Activated T-helper 17 cell treated with anti-CD3 and anti-CD28 coated beads, Interleukin-2, amount 50 U/mL, for 72 hours (primary cell): ENCODE measurements at places on chromosomes 2 and 18. TPM values are rescaled to one million over a fixed set of nuclear protein-coding genes. Genes with fewer than 3 reads are reported as not detected.

GRCh38 chr2:217260441-217261115, 400.7 kb upstream of the TNP1 start:
- ATAC-seq: no peak
- no peaks in the 10 kb centered on the region for H3K36me3 ChIP-seq
- H3K4me3 ChIP-seq: no peak overlapping the region
- H3K4me1 ChIP-seq: no peaks in the 10 kb centered on the region
- H3K27me3 ChIP-seq: peaks cover 10% of the 10 kb centered on the region

DNA sequence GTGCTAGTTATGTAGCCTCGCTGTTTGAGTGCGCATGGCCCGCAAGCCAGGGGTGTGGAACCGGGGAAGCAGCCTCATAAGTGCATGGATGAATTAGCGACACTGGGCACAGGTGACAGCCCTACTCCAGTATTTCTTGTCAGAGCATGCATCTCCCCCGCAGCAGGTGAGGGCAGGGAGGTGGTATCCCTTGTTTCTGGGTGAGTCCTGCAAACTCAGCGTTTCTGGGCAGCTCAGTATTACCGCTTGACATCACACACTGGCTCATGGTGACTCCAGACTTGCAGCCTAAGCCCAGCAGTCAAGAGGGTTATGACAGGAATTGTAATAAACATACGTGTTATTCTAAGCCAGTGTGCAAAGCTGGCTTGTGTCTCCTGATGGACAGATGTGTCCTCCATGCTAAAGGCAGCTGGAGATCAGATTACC, 2.5 kb downstream of the CABLES1 start:
- H3K4me1 ChIP-seq: no peaks in the 10 kb centered on the region
- peaks cover 26% of the 10 kb centered on the region for H3K27me3 ChIP-seq
- H3K4me3 ChIP-seq: peak overlapping the region; percentile 66
- peaks cover 10% of the 10 kb centered on the region for H3K36me3 ChIP-seq
- no peak for ATAC-seq

GRCh38 chr2:108607706-108608301, 73.5 kb downstream of the LIMS1 start:
- ATAC-seq: no peak
- no peak overlapping the region for H3K27ac ChIP-seq
- no peaks in the 10 kb centered on the region for H3K36me3 ChIP-seq
- peaks cover 32% of the 10 kb centered on the region for H3K4me1 ChIP-seq
- peak overlapping the region; percentile 60 for H3K4me3 ChIP-seq
- no peaks in the 10 kb centered on the region for H3K27me3 ChIP-seq

GRCh38 chr2:241975593-241976284, 106.2 kb downstream of the RTP5 start:
- ATAC-seq: no peak
- no peaks in the 10 kb centered on the region for H3K4me1 ChIP-seq
- H3K4me3 ChIP-seq: no peak overlapping the region

The C2orf81 gene
- 2.3 TPM for total RNA-seq

- no peaks in the 10 kb centered on the region for H3K27me3 ChIP-seq
- no peaks in the 10 kb centered on the region for H3K36me3 ChIP-seq
- no peak overlapping the region for H3K4me3 ChIP-seq
- ATAC-seq: no peak
- no peaks in the 10 kb centered on the region for H3K4me1 ChIP-seq
These were observed 784.8 kb upstream of the CDH2 start for GRCh38 chr18:28961669-28962228.

The SLC11A1 gene
- 0.19 TPM for total RNA-seq

The CCDC121 gene
- total RNA-seq: 0.45 TPM

DNA sequence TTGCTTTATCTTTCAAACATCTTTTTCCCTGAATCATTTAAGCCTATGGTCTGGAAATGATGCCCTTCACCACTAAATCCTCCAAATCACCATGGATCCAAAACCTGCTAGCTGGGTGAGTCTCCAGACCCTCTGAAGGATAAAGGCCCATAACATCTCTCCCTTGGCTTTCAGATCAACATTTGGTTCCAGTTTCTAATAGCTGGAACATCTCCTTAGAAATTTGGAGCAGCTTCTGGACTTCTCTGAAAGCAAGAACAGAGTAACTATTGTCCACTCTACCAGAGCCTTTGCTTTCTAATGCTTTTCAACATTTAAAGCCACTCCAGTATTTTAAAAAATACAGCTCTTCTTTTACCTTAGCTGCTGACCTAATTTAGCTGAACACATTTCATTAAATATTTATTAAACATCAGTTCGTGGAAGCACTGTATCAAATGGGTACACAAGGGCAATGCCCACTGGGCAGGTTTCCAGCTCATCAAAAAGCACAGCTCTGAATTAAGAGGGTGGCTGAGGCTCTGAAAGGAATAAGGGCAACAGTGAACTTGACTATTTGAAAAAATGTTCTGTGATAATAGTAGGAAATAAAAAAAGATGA, 75.3 kb downstream of the GALNT3 start:
- no peaks in the 10 kb centered on the region for H3K36me3 ChIP-seq
- no peak overlapping the region for H3K4me3 ChIP-seq
- H3K4me1 ChIP-seq: no peaks in the 10 kb centered on the region

- H3K4me3 ChIP-seq: no peak overlapping the region
- H3K36me3 ChIP-seq: no peaks in the 10 kb centered on the region
- no peaks in the 10 kb centered on the region for H3K4me1 ChIP-seq
- ATAC-seq: no peak
- H3K27me3 ChIP-seq: no peaks in the 10 kb centered on the region
These were observed 319.4 kb upstream of the KCNH7 start for GRCh38 chr2:163157891-163158496.

GRCh38 chr2:63699549-63699839, 110.7 kb downstream of the MDH1 start:
- no peak overlapping the region for H3K27ac ChIP-seq
- H3K27me3 ChIP-seq: no peaks in the 10 kb centered on the region
- no peak overlapping the region for H3K4me3 ChIP-seq
- no peak for ATAC-seq
- H3K36me3 ChIP-seq: no peaks in the 10 kb centered on the region

DNA sequence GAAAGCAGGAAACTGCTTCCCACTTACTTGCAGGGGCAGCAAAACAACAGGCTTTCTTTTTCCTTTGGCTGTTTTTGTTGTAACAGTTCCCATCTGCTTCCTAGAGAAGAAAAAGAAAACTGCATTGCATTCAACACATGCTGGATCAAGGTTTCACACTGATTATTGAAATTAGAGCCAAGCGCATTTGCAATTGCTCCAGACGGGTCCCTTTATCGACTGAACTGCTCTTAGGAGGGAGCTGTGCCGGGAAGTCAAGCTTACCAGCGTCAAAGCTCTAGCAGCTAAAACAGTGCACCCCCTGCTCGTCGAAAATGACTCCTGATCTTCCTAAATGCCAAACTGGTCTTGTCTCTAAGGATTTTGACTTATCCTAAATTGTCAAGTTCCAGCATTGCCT, 164.0 kb upstream of the SESTD1 start:
- H3K4me1 ChIP-seq: no peaks in the 10 kb centered on the region
- no peak for ATAC-seq
- H3K4me3 ChIP-seq: no peak overlapping the region
- peaks cover 4% of the 10 kb centered on the region for H3K27me3 ChIP-seq
- no peaks in the 10 kb centered on the region for H3K36me3 ChIP-seq
